Smooth muscle cell of the umbilical artery (primary cell): ENCODE measurements at places on chromosomes 6 and 20. TPM values are rescaled to one million over a fixed set of nuclear protein-coding genes. Genes with fewer than 3 reads are reported as not detected.

RSPO4 gene
- total RNA-seq, result not detected in 2 replicates

EYS gene
- total RNA-seq, result 0.05 TPM in 1 of 2 replicates, not detected in the other

MAS1 gene
- under 0.01 TPM in 1 of 2 replicates, not detected in the other for total RNA-seq

CCN5 gene
- 0.05 and 0.30 TPM in 2 replicates for total RNA-seq

SKIC2 gene
- total RNA-seq, result 60.3 and 63.7 TPM in 2 replicates

SMLR1 gene
- not detected in 2 replicates for total RNA-seq

SLC26A8 gene
- 0.05 TPM in 1 of 2 replicates, not detected in the other for total RNA-seq
